ENCODE measurements at places on chromosomes 16 and 17. TPM values are rescaled to one million over a fixed set of nuclear protein-coding genes. Genes with fewer than 3 reads are reported as not detected.

PIRT gene
- total RNA-seq: not detected

CES1 gene
- total RNA-seq: 7.1 TPM

CYGB gene
- 32.2 TPM for total RNA-seq

CHD9NB gene
- total RNA-seq: 0.41 TPM

CTRB2 gene
- total RNA-seq: not detected

SPATA20 gene
- 63.5 TPM for total RNA-seq

VMO1 gene
- total RNA-seq: 2.1 TPM

NPIPA7 gene
- total RNA-seq: 2.3 TPM

OR1D2 gene
- total RNA-seq: not detected

IL34 gene
- 2.5 TPM for total RNA-seq

SLFN14 gene
- total RNA-seq: not detected

CFAP119 gene
- 0.50 TPM for total RNA-seq

MARCHF10 gene
- not detected for total RNA-seq

KRTAP4-4 gene
- total RNA-seq: not detected

PLLP gene
- total RNA-seq: 3.1 TPM

CASKIN1 gene
- total RNA-seq: 0.48 TPM

HIC1 gene
- 3.5 TPM for total RNA-seq

RAC3 gene
- total RNA-seq: 1.4 TPM

WBP2 gene
- 154 TPM for total RNA-seq

HS3ST3B1 gene
- total RNA-seq: 2.5 TPM

SDR42E1 gene
- 0.46 TPM for total RNA-seq

ADCY9 gene
- 41.3 TPM for total RNA-seq

MPP2 gene
- 11.9 TPM for total RNA-seq

CLCN7 gene
- 29.9 TPM for total RNA-seq

SLC16A6 gene
- total RNA-seq: 0.20 TPM

KRTAP2-2 gene
- not detected for total RNA-seq

TTYH2 gene
- 24.8 TPM for total RNA-seq

GPR142 gene
- not detected for total RNA-seq

ASPHD1 gene
- 0.65 TPM for total RNA-seq

CLEC18A gene
- 0.12 TPM for total RNA-seq

CPHXL gene
- not detected for total RNA-seq

PPM1E gene
- total RNA-seq: 0.45 TPM

MLST8 gene
- 22.2 TPM for total RNA-seq

PGAP3 gene
- total RNA-seq: 12.9 TPM

CD300LG gene
- total RNA-seq: 7.3 TPM

P2RX5 gene
- 10.8 TPM for total RNA-seq

EPN3 gene
- 7.1 TPM for total RNA-seq

SYNRG gene
- total RNA-seq: 54.5 TPM

CCL11 gene
- total RNA-seq: 0.46 TPM
